ENCODE measurements at places on chromosomes 2 and 18.

GRCh38 chr2:182148344-182148743 lies 162.7 kb downstream of the PPP1R1C start:
- peak; percentile 24 for DNase-seq

GRCh38 chr2:39719317-39719716 lies 53.6 kb downstream of the TMEM178A start:
- DNase-seq, result no peak

GRCh38 chr2:74039611-74040010 lies 54.9 kb downstream of the TET3 start:
- DNase-seq, result no peak

DNA sequence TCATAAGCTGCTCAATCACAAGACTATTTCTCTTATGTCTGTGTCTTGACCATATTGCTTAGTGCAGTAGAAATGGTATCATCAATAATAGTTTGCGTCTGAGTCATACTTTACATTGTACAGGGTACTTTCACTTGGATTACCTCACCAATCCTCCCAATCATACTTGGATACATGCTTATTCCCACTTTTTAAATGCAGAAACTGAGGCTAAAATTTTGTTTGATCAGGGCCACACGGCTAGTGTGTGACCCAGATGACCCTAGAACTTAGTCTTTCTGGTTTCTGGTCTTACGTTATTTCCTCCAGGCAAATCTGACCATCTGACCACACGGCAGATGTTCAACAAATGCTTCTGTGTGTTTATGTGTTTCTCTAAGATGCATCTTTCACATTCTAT lies 23.8 kb upstream of the CCL20 start:
- peak; percentile 83 for DNase-seq

GRCh38 chr2:153828335-153828734 lies 43.4 kb upstream of the GALNT13 start:
- no peak for DNase-seq

- DNase-seq, result no peak
These were observed 33.1 kb downstream of the FAM171B start for GRCh38 chr2:186726938-186727337.

DNA sequence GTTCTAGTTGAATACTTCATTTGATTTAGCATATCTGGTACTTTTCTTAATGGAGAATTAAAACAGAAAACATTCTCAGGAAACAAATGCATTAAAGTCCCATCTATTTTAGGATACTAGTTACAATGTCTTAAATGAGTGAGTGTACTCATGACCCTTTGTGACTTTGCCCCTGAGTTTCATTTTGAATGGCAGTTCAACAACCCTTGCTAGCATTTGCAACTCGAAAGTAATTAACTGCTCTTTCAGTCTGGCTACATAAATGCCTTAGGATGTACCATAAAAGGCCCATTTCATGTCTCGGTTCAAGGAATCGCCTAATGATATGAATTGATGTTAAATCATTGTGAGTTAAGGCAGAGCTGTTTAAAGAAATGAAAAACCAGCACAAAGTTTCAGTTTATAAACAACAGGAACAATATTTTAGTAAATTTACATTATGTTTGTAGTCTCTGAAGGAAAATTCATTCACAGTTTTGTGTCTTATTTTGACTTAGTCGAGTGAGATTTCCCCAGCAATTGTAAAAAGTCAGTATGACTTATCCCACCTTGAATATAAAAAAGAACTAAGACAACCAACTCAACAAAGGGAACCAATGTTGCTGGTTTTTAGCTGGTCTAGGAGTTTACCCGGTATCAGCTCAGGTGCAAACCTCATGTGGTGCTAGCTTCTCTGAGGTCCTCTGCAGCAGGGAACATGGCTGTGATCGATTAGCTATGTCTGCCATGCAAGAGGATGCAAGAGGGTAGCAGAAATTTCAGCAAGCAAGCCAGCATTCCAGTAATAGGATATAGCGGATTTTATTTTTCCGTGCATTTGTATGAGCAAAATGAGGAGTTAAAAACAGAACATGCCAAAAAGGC lies 386.2 kb downstream of the PTPRM start:
- DNase-seq, result no peak
